Right cardiac atrium (tissue), 5 donors: ENCODE measurements at places on chromosomes 12 and 14. TPM values are rescaled to one million over a fixed set of nuclear protein-coding genes. Genes with fewer than 3 reads are reported as not detected.

DNA sequence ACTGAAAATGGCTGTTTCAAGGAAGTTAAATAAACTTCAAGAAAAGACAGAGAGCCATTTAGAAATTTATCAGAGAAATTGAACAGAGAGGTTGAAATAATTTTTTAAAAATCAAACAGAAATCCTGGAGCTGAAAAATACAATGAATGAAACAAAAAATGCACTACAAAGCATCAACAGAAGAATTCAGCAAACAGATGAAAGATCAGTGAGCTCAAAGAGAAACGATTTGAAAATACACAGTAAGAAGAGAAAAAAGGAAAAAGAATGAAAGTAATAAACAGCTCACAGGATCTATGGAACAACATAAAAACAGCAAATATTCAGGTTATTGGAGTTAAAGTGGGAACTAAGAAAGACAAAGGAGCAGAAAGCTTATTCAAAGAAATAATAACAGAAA is 26.2 kb downstream of the COX16 start:
- no peak for DNase-seq

DNA sequence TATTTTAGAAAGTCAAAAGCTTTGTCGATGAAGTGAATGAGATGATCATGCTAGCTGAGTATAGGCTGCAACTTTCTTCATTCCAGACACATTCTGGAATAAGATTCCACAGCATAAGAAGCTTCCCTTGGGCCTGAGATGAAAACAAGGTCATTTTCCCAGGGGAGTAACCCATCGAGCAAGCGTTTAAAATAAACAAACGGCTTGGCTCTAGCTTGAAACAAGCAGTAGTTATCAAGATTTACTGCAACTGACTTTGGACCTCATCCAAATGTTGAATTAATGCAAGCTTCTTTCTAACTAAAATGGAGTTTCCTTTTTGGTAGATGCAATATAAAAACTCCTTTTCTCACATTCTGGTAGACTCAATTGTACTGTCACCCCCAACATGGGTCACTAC is 23.0 kb downstream of the KCNJ8 start:
- no peak for DNase-seq

DNA sequence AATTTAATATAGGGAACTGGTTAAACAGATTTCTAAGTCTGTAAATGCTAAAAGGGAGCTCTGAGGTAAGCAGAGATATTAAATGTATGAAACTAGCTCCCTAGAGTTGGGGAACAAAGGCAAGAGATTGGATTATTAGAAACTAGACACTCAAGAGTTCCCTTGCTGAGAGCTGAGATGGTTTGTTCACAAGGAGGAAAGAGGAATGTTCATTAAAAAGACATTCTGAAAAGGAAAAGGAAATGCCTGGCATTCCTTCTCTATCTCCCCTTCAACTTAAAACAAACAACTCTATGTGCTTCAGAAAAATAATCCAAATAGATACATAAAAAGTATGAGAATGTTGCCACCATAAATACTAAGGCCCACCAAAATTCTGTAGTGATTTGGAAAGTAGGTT is 73.7 kb downstream of the GALNT4 start:
- DNase-seq: no peak

DNA sequence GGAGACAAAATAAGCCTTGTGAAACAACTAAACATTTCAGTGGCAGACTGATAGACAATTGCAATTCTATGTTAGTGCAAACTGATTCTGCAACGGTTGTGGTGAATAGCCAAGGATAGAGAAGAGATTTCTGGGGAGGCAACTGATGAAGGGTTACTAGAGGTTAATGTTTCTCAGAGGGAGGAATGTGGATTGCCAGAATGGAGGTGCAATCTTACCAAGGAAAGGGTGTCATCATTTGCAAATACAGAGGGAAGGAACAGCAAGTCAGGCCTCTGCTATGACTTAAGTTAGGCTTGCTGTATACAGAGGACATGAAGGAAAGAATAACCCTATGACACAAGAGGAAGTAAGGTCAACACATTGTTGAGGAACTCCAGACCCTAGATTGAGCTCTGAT is 35.8 kb downstream of the CCDC175 start:
- DNase-seq: no peak

GRCh38 chr12:42698213-42698612 is 108.7 kb upstream of the PRICKLE1 start:
- DNase-seq: peak; percentile 36

DNA sequence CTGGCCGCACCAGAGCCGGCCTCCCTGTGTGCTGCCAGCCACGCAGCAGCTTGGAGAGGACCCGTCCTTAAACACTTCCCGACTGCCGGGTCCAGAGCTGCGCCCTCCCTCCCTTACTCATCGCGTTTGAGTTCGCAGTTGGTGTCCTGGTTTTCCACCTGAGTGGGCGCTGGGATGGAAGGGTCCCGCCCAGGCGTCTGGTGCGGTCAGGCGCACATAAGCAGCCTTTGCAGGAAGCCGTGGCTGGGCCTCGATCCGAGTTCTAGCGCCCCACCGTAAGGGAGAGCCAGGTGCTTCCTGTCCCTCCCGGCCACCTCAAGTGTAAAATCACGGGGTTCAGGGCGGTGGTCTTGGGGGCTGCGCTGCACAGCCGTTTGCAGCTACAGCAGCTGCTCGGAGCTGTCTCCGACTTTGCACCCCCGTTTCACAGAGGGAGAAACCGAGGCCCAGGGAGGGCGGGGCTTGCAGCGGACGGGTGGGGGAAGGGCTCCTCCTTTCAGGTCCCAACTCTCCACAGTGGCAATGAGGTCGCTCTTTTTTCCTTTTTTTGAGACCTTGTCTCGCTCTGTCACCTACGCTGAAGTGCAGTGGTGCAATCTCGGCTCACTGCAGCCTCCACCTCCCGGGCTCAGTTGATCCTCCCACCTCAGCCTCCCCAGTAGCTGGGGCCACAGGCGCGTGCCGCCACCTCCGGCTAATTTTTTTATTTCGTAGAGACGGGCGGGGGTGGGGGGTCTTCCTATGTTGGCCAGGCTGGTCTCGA is 51.3 kb downstream of the LRCOL1 start:
- DNase-seq: no peak

DNA sequence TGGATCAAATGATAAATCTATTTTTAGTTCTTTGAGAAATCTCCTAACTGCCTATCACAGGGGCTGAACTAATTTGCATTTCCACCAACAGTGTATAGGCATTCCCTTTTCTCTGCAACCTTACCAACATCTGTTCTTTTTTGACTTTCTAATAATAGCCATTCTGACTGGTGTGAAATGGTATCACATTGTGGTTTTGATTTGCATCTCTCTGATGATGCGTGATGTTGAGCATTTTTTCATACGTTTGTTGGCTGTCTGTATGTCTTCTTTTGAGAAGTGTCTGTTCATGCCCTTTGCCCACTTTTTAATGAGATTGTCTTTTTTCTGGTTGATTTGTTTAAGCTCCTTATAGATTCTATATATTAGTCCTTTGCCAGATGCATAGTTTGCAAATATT is 67.1 kb downstream of the IFNG-AS1 start:
- DNase-seq: no peak

DNA sequence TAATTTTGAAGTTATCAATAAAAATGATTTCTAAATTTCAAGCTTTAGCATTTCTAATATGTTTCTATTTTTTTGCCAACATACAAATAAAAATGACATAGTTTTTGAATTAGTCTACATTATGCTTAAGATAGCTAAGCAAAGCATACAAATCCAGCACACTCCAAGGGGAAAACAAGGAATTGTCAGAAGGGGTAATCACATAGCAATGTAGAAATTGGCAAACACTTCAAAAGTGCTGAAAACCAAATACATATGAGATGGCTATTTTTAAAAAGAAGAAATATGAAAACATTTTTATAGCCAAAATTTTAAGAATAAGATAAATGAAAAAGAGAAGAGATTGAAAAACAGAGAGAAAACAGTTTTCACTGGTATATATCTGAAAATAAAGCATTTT is 308.0 kb downstream of the SLC6A15 start:
- DNase-seq: no peak

The PRH2 gene
- polyA plus RNA-seq: not detected

The KCNJ8 gene
- polyA plus RNA-seq: 25.7 TPM

The LTBR gene
- polyA plus RNA-seq: 30.8 TPM

The GLIPR1 gene
- 2.7 TPM for polyA plus RNA-seq

The KIF5A gene
- polyA plus RNA-seq: 0.20 TPM

The METTL25 gene
- 4.1 TPM for polyA plus RNA-seq
